ENCODE measurements at places on chromosomes 3 and 15.

DNA sequence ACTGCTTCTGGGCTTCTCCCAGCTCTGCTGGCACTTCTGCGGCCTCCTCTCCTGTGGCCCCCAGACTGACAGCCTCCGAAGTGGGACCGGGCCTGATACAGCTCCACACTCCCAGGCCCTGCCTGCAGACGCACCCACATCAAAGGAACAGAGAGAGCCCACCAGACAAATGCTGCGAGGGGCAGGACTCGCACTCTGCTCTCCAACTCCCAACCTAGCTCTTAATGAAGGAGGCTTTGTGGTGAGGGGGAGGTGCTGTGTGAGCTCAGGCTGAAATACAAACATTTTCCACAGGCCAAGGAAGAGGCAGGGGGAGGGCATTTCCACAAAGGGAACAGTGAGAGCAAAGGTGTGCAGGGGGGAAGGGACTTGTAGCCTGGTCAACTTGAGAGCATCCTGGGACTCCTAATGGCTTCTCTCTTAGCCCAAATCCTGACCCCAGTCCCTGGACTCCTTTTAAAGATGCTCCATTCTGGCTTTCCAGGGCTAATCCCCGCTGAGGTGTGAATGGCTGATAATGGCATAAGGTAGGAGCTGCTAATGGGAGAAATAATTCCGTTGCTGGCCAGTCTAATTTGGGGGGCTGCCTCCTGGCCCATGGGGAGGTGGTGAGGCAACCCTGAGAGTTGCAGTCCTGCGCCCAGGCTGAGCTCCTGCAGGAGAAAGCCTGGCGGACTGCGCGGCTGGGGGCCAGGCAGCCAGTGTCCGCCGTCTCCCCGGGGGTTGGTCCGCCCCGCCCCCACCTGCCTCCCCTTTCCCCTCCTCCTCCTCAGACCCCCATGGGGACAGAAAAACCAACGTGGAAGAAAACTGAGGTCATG lies 9.6 kb downstream of the LINGO1 start:
- no peak for DNase-seq

DNA sequence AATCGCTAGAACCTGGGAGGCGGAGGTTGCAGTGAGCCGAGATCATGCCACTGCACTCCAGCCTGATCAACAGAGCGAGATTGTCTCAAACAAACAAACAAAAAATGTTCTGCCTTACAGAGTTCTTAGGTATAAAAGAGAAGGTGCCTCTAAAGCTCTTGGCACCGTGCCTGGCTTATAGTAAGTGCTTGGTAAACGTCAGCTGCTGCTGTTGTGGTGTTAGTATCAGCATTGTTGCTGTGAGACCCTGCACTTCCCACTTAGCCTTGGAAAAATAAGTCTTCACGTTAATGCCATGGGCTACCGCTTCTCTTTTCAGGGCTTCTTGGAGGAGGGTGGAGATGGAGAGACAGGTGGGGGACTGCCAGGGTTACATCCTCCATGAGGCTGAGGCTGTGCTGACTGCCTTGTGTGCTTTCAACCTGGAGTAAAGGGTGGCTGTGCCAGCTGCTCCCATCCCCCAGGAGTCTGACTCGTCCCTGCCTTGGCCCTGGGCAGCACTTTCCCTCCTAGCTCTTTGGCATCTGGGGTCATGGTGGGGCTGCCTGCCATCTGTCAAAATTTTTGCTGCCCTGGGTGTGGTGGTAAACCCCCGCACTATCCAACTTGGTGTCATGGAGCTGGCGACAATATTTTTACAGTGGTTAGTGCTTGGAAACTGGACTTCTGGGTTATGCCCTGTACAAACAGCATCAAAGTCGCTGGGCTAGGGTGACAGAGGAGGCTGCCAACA lies 17.8 kb downstream of the FLNB start:
- peak; percentile 26 for DNase-seq

- DNase-seq: no peak
Measured at GRCh38 chr3:107431246-107432012, 54.2 kb downstream of the CCDC54 start.

DNA sequence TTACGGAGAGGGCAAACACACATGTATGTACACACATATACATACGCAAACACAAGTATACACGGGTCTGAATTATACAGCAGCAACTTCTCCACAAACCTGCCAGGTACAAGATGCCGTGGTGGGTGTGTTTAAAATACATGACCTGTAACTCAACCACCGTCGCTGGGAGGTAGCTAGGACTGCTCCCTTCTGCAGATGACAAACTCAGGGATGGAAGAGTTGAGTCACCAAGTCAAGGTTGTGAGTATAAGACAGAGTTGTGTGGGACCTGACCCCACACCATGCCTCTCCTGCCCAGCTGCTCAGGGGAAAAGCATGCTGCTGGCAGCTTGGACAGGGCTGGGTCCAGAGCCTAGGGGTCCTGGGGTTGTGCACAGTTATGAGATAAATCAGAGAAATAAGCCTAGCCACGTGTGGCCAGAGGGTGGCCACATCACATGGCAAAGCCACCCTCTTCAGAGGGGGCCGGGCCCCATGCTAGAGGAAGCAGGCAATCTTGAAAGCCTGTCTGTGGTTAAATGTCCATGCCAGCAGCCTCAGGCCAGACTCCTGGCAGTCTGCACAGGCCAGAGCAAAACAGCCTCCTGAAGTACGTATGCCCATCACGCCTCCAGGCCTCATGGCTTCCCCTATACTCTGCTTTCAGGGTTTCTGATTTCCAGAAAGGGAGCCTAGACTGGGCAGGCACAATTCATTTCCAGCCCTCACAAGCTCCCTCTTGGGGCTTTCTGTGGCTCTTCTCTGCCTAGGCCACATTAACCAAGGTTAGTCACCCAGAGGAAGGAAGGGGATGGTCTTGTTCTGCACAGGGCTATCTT lies 107.7 kb upstream of the RPL32 start:
- no peak for DNase-seq

DNA sequence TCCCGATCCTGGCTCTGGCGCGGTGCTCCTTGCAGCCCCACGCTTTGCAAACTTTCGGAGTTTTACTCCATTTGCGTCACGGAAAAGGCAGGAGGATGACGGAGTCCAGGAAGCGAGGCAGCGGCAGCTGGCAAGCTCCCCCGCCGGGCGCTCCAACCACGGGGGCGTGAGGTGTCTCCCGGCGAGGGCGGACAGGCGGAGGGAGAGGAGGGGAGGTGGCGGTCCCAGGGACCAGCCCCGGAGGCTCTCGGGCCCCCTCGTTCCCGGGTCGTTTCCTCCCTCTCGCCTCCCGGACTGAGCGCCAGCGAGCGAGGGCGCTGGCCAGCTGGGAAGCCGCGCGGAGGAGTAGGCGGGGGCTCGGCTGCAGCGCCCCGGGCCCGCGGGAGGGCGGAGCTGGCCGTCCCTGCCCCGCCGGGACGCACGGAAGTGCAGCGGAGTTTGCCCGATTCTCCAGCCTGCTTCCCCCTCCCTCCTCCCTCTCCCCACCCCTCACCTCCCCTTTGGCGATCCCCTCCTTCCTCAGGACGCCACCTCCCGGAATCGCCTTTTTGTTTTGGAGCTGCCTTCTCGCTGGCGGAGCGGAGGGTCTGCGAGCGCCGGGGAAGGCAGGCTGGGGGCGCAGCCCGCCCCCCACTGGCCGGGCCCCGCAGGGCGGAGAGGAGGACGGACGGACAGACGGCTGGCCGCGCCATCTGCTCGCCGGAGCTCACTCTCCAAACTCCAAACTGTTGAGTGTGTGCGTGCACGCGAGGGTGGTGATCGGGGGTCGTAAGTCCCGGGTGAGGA lies at the start of gene SNX33:
Gene SNX33 (plus strand): TSS at position 543 of the 786 bp plus-strand sequence. CDS start 1,191 bp downstream, outside the sequence.
- DNase-seq: no peak

GRCh38 chr3:194736896-194737600 lies 51.4 kb downstream of the FAM43A start:
- no peak for DNase-seq

GRCh38 chr3:117366574-117366973 lies 657.0 kb downstream of the TUSC7 start:
- DNase-seq: no peak

- DNase-seq: no peak
Measured at GRCh38 chr3:64445109-64445943, 220.1 kb upstream of the PRICKLE2 start.

DNA sequence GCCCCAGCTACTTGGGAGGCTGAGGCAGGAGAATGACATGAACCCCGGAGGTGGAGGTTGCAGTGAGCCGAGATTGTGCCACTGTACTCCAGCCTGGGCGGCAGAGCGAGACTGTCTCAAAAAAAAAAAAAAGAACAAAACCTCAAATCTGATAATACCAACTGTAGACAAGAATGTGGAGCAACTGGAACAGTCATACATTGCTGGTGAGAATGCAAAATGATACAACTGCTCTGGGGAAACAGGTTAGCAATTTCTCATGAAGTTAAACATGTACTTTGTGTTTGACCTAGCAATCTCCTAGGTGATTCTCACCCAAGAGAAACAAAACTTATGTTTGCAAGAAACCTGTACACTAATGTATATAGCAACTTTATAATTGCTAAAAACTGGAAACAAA lies 4.4 kb upstream of the VHL start:
- DNase-seq: no peak

GRCh38 chr3:156378871-156379270 lies 176.0 kb downstream of the SSR3 start:
- DNase-seq: no peak

DNA sequence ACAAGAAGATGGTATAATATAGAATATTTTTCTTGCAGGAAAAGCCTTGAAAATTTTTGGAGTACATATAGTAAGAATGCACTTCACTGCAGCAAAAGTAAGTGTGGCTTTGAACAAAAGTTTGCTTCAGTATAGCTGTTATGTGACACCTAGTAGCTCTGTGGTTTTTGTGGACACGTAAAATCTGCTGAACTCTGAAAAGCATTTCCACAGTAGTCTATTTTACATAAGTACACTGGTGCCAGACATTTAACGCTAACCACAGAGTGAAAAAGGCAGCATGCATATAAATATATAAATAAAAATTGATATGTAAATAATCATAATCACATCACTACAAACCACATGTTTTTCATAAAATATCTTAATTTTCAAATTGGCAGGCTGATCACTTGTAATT lies 39.8 kb downstream of the CGGBP1 start:
- DNase-seq: no peak

- DNase-seq: no peak
Measured at GRCh38 chr3:194201953-194202666, 66.2 kb downstream of the HES1 start.

GRCh38 chr3:20215636-20216035 lies 29.6 kb upstream of the SGO1 start:
- DNase-seq: no peak

DNA sequence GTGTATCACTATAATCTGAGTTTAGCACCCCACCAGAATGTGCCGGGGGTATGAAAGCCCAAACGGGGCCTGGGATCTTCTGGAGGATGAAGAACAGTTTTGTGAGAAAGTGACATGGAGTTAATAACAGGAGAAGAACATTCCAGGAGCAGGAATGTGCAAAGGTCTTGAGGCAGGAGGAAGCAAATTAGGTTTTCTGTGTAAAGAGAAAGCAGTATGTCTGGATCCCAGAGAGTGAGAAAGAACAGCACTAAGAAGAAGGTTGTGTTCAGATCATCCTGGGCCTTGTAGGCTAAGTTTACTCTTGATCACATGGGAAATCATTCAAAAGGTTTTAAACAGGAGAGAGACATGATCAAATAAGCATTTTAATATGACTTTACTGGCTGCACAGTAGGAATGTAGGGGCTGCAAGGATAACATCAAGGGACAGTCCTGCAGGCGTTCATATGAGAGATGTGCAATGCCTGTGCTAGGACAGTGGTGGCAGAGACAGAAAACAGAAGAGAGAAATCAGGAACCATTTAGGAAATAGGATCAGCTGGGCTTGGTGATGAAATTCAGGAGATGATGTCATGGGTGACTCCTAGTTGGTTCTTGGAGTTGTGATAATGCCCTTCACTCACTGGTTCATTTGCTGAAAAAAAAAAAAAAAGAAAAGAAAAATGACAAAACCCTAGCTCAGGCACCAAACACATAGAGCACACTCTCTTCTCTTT lies 113.5 kb downstream of the TNIK start:
- DNase-seq: no peak

GRCh38 chr15:78838489-78838888 lies 27.2 kb upstream of the ADAMTS7 start:
- no peak for DNase-seq

GRCh38 chr15:42139596-42139995 lies 16.8 kb downstream of the PLA2G4F start:
- DNase-seq: no peak

- DNase-seq: no peak
Measured at GRCh38 chr3:99066863-99067262, 165.4 kb upstream of the DCBLD2 start.

GRCh38 chr3:52053307-52054304 lies 2.8 kb downstream of the DUSP7 start:
- no peak for DNase-seq
